ENCODE measurements at places on chromosomes 1 and 21. TPM values are rescaled to one million over a fixed set of nuclear protein-coding genes. Genes with fewer than 3 reads are reported as not detected.

The OR2G6 gene
- total RNA-seq: 0.85 TPM

DNA sequence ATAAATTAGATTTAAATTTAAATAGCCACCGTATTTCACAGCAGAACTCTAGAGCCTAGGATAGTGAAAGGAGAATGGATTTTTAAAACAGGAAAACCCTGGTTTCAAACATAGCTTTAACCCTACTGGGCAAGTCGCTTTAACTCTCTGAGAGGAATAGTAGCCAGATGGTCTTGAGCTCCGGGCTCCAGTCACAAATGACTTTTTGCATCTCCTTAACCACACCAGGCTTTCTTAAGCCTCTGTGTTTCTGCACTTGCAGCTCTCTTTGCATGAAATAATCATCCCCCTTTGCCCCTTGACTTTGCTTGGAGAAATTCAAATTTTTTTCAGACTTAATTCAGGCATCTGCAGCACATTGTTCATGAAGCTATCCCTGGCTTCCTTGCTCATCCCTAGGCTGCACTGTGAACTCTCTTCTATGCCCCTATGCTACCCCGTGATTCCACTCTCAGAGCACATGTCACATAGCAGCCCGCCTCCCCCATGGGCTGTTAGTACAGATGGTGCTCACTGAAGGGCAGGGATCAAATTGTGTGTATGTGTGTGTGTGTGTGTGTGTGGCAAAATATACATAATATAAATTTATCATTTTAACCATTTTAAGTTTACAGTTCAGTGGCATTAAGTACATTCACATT lies 68.8 kb upstream of the DAB1 start:
- DNase-seq: no peak

DNA sequence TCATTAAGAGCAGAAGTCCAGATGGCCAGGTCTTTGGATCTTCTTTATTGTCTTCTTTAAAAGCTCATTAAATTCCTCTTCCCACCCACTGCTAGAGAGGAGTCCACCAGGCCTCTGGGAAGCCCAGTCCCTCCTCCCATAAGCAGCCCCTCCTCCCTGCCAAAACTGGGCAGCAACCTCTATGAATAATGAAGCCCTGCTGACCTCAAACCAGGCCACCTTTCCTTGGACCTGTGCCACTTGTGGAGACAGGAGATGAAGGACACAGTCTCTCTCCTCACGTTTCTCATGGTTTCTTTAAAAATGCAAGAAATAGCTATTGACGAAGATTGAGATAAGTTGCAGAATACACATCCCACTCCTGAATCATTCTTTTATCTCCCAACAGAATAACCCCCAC lies 112.8 kb downstream of the EDEM3 start:
- no peak for DNase-seq

- DNase-seq: no peak
Observed at GRCh38 chr1:156347331-156347730, 9.0 kb downstream of the TSACC start.

The SYTL1 gene
- 85.3 TPM for total RNA-seq

DNA sequence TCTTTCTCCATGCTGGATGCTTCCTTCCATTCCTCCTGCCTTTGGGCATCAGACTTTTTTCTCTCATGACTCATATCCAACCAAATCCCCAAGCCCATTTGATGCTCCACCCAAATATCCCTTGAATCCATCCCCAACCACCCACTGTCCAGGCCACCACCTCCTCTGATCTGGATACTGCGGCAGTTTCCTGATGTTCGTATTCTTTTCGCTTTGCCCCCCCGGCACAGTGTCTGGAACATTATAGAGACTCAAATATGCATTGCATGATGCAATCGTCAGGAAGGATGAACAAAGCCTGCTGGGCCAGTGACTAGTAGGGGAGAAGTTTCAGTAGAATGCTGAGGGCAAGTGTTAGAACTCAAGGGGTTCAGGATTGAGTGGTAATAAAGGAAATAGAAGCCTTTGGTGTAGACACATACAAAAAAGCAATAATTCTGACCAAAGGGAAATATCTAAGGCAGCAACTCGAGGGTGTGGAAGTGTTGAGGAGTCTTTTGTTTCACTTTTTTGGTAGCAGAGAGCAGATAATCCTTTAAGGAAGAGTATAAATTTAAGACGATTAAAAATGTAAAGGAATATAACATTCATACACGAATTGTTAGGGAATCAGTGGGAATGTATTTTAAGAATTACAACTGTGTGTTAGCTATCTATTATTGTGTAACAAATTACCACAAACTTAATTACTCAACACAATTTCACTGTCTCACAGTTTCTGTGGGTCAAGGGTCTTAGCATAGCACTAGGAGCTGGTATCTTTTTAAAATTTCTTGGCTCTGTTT lies 7.5 kb downstream of the S100A11 start:
- no peak for DNase-seq

GRCh38 chr1:15501208-15502032 lies 22.6 kb downstream of the CASP9 start:
- peak; percentile 85 for DNase-seq

DNA sequence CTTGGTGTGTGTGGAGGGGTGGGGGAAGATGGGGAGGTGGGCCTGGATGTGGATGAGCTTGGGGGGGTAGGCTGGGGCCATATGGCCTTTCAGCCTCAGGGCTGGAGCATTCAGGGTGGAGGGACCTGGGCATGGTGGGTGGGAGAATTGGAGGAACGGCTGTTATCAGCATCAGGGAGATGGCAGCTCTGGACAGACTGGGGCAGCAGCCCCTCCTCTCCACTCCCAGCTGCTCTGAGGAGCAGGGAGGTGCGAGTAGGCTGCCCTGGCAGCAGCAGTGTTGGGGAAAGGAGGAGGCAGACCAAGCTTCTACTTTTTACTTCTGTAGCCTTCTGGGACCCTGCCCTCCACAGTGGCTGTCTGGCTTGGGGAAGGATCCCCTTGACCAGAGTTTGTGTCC lies 10.2 kb downstream of the PPFIA4 start:
- no peak for DNase-seq

The FRRS1 gene
- 2.5 TPM for total RNA-seq

The NUP210L gene
- total RNA-seq: 0.34 TPM

DNA sequence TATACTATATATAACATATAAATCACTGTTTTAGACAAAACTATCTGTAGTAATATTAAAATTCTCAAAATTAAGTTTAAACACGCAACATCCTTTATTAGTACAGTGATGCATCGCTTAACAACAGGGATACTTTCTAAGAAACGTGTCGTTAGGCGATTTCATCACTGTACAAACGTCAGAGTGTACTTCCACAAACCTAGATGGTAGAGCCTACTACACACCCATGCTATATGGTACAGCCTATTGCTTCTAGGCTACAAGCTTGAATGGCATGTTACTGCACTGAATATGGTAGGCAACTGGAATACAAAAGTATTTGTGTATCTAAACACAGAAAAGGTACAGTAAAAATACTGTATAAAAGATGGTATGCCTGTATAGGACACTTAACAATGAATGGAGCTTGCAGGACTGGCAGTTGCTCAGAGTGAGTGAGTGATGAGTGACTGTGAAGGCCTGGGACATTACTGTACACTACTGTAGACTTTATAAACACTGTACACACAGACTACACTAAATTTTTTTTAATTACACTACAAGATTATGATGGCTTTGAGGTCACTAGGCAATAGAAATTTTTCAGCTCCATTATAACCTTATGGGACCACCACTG lies 10.5 kb downstream of the FOXJ3 start:
- no peak for DNase-seq

GRCh38 chr1:186838380-186839040 lies 9.8 kb downstream of the PLA2G4A start:
- DNase-seq: no peak

- no peak for DNase-seq
Observed at GRCh38 chr1:247746391-247746935, 1.5 kb downstream of the OR14A2 start.

- DNase-seq: no peak
Observed at GRCh38 chr1:63413394-63413793, 46.0 kb downstream of the ALG6 start.

DNA sequence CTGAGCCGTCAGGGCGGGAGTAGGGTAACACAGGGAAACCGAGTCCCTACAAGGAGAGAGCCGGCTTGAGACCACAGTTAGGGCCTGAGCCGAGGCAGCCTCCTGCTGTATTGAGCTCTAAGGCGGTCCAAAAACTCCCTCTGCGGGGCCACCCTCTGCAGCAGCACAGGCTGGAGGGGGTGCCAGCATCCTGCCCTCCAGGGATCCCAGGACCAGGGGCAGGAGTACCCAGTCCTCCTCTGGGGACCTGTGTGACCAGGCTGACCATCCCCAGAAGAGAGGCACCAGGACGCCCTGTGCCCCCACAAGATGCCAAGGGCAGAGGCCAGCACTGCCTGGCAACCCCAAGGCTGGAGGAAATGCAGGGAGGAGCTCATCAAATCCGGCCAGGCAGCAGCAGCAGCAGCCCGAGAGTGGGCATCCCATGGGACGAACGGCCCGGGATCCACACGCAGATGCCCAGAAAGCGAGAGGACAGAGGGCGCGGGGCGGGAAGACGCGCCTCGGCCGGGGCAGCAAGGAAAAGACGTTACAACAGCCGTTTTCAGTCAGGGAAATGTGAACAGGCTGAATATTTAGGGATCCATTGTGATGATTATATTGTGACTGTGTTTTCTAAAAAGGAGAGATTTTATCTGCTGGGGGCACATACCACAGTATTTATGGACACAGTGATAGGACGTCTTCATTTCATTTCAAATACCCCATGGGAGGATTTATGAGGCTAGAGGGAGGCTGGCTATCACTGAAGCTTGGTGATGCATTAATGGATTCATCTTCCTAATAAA lies 57.1 kb upstream of the COL18A1 start:
- DNase-seq: peak; percentile 87

DNA sequence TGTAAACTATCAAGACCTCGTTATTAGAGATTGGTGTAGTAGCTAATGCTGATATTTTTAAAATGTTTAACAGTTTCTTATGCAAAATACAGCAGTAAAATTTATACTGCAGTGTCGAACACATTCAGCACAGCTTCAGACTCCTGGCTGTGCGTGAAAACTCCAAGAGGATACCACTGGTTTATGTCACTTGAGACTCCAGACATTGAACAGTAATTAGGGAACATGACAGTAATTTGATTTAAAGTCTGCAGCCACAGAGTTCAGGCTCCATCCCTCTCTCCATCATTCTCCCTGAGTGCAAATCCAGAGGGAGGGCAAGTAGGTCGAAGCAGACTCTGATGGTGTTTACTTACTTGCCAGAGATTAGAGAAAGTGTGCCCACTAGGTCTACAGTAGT lies 94.2 kb downstream of the AK5 start:
- no peak for DNase-seq

GRCh38 chr1:2193514-2194281 lies 874 bp downstream of the FAAP20 start:
- DNase-seq: peak; percentile 87

GRCh38 chr1:234600418-234601281 lies 9.3 kb downstream of the IRF2BP2 start:
- no peak for DNase-seq

The LIN28A gene
- not detected for total RNA-seq

- DNase-seq: no peak
Observed at GRCh38 chr1:224044420-224044819, 69.5 kb upstream of the FBXO28 start.

DNA sequence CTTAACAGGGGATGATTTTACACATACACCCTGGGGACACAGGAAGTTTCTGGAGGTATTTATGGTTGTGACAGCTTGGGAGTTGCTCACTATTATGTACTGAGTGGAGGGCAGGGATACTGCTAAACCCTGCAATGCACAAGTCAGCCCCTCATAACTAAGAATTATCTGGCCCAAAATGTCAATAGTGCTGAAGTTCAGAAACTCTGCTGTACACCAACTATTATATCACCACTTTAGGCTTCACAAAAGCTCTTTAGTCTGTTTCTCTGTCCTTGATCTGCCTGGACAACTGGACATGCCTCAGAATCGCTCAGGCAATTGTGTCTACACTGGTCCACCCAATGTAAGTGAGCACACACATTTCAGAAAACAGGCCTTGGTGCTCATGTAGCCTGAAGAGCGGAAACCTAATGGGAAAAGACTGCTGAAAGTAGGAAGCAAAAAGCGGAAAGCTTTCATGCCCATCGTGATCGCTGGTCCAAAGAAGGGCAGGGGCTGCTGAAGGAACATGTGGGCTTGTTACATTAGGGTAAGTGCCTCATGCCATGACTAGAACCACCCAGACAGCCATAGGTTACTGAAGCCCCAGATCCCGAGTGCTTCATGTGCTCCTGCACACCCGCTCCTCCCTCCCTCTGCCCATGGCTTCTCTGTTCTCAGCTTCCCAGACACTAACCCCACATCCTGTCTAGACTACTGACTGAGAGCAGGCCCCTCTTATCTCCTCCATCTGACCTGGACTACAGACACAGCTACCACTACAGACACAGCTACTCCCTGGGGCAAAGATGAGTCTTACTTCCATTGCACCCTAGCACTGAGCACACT lies 73.5 kb downstream of the LRIG2 start:
- DNase-seq: no peak

GRCh38 chr1:12778907-12779306 lies 5.4 kb downstream of the PRAMEF12 start:
- DNase-seq: no peak

DNA sequence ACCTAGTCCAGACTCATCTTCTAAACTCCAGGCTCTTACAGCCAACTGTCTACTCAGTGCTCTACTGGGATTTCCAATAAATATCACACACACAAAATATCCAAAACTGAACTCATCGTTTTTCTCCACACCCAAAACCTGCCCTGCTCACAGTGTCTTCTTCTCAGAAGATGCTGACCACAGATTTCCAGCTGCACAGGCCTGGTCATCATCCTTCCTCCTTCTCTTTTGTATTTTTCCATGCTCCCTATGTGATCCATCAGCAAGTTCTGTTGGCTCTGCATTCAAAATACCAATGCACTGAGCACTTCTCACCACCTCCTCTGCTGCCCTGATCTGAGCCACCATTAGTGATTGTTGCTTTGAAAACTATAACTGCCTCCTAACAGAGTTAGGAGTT lies 159.5 kb upstream of the KAZN start:
- DNase-seq: no peak

GRCh38 chr1:110607536-110608230 lies 1.5 kb upstream of the KCNA2 start:
- DNase-seq: no peak

DNA sequence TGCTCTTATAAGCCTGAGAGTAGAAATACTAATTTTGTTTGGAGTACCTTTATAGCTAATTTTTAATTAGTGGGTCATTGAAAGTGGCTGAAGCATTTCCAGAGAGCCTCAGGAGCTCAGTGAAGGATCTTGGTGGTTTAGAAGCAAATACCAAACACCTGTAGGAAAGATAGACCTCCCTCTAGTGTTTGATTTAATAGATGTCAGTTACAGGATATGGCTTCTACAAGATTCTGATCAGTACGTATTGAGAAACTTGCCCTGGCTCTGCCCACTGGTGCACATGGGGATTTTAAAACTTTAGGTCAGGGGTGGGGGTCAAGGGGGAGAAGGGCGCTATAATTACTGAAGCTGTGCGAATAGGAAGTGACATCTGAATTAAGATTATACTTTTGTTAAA lies 122.2 kb downstream of the POU2F1 start:
- no peak for DNase-seq

DNA sequence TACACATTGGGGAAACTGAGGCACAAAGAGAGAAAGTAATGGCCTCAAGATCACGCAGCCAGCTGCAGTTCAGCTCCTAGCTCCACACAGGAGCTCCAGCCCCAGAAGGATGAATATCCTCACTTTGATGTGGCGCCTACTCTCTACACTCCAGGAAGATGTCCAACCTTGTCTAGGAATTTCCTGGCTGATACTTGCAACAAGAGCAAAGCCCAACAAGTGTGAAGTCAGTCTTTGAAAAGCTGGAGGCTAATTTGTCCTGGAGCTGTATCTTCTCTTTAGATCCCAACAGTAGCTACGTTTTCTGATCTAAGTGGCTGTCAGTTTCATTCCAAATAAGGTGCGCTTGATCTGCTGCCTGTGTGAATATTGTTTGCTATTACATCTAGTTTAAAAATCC lies 344.9 kb downstream of the PTPRU start:
- no peak for DNase-seq
